ENCODE measurements at places on chromosomes 13 and 19.

GRCh38 chr19:1019980-1020867 lies 699 bp downstream of the TMEM259 start:
- DNase-seq, result no peak

- DNase-seq, result peak; percentile 50
These were observed 1.0 kb upstream of the CEACAM1 start for GRCh38 chr19:42529248-42529764.

DNA sequence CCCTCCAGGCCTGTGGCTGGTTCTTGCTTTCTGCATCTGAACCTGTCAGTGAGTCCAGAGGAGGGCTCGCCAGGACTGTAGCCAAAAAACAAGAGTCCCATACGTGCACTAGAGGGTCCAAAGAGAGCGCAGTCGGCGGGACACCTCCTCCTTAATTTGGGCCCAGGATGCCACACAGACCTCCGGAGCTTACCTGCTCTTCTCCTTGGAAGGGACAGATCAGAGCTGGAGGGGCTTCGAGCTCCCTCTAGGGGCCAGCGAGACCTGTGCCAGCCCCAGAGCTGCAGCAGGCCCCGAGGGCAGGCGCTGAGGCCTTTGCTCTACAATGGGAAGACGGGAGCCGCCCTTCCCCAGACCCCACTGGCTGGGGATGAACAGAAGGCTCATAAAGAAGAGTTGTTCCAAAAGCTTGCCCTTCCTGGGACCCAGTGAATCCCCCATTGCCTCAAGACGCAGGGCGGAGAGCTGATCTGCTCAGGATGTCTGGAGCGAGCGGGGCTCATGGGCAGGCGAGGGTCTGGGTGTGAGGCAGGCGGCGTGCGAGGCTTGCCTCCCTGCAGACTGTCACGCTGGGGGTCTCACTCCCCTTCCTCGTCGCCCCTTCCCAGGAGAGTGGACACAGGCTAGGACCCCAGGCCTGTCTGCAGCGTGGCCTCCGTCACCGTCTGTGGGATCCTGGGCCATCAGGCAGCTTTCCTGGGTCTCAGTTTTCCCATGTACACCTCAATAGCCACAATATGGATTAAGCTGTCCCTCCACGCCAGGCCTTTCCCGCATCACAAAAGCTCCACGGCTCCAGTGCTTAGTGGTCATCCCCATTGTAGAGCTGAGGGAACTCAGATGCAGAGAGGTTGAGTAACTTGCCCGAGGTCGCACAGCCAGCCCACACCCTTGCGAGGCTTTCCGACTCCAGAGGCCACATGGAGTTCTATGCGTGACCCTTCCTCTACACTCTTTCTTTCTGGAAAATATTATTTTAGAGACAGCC lies 46.9 kb upstream of the VSTM2B start:
- no peak for DNase-seq

DNA sequence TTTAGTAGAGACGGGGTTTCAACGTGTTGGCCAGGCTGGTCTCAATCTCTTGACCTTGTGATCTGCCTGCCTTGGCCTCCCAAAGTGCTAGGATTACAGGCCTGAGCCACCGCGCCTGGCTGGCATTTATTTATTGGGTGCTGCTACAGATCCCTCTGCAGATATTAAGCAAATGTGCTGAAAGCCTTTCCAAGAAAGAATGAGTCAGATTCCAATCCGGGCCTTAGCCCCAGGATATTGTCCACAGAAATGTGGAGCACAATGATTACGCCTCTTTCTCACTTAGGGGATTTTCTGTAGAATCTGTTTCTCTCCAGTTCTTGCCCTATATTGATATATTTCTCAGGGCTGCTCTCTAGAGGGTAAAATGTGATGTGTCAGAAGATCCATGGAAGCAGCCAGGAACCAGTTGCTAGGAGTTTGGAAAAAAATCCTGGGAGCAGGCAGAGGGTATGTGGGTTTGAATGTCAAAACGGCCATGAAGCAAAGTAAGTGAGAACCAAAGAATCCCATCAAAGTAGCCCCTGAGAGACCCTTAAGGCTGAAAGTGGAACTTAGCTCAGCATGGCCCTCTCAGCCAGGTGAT lies 24.8 kb upstream of the IGFL4 start:
- no peak for DNase-seq

GRCh38 chr13:21657538-21657937 lies 13.3 kb upstream of the FGF9 start:
- DNase-seq, result no peak

- DNase-seq, result no peak
These were observed 100.9 kb downstream of the NDFIP2 start for GRCh38 chr13:79581870-79582315.

GRCh38 chr13:114151031-114151430 lies 18.6 kb upstream of the RASA3 start:
- no peak for DNase-seq

DNA sequence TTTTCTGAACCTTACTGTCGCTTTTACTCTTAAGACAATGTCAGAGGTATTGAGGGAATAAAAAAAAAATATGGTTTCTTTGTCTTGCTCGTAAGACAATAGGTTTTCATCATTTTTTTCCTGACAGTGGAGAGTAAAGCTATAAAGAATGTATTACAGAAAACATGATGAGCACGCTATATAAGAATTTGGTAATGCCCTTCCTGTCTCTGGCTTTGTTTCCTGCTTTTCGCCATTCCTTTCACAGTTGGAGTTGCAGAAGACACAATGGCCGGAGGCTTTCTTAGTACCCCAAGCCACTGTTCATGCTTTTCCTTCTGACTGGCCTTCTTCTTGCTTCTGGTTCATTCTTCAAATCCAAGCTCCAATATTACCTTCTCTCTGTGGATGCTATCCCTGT lies 101.0 kb upstream of the DACH1 start:
- DNase-seq, result no peak

GRCh38 chr19:12766051-12766521 lies 9.3 kb downstream of the HOOK2 start:
- peak; percentile 66 for DNase-seq

DNA sequence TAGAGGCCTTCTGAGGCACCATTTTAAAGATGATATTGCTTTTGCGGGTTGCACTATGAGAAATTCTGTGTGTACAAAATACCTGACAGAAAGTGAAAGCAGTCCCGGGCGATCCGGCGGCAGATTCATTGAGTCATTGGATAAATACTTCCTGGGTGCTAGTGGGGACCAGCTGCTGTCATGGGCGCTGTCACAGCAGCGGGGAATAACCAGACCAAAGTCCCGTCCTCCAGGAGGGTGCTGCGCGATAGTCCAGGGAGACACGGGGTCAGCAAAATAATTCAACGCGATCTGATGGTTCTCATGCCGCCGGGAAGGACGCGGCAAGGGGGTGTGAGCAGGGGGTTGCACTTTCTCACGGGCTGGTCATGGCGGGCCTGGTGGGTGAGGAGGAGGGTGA lies 13.5 kb downstream of the ZFR2 start:
- DNase-seq, result no peak

- peak; percentile 99 for DNase-seq
These were observed at the start of gene RPS16 for GRCh38 chr19:39435499-39436349. Gene RPS16, minus strand, starts transcription at chr19:39435949. Its CDS starts 54 bp downstream, at chr19:39435895.

All from stimulated activated CD4-positive, alpha-beta T cell treated with anti-CD3 and anti-CD28 coated beads, Interleukin-15, amount 100 ng/mL, for 1 hour (primary cell).